ENCODE measurements at places on chromosomes 13 and 19. TPM values are rescaled to one million over a fixed set of nuclear protein-coding genes. Genes with fewer than 3 reads are reported as not detected.

Gene HS6ST3
- not detected for total RNA-seq

Gene WDR88
- total RNA-seq, result not detected

Gene DCLK1
- total RNA-seq, result 19.5 TPM

Gene GNA15
- under 0.01 TPM for total RNA-seq

Gene RDH8
- not detected for total RNA-seq

Gene FBN3
- not detected for total RNA-seq
